ENCODE measurements at places on chromosomes 12 and 14.

DNA sequence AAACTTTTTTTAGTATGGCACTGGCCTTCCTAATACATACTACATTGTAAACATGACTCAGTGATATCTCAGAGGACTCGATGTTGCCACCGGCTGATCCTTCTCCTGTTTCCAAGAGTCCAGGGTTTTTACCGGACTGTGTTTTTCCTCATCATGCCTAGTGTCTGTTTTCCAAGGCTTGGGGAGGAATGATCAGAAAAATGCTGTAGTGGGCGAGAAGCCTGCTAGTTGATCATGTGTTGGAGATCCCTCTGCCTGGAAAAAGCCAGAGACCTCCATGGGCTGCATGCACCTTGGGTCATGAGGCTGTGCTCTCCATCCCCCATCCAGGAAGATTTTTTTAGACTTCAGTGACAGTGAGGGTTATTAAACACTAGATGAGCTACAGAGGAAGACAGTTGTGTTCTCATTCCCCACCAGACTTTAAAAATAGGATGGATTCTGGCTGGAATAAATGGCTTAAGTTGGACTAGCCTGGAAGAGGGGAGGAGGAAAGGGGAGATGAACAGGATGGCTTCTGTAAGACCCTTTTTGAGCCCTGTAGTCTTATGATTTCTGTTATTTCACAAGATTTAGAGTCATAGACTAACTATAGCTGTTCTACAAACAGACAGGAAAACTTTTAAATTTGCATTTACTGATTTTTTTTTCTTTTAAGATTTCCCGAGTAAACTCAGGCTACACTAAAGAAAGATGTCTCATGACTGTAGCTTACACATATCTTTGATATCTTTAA, 145.7 kb downstream of the SAMD4A start:
- DNase-seq = no peak

DNA sequence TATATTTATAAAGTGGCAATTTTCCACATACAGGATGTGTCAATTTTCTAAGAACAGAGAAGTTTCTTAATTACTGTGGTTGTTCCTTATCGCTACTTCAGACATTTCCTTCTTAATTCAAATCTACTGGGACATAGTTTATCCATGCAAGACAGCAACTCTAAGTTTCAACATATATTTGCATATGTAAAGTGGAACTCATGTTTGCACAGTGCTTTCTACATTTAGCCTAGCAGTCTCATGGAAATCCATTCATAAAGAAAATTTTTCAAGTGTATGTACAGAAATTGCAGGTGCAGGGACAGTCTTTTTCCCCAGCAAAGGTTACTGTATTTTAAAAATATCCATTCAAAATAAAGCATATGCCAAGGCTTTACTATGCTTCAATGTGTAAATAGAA, 956.7 kb upstream of the SEL1L start:
- DNase-seq = no peak

GRCh38 chr12:110370732-110371231, 32.7 kb downstream of the ANAPC7 start:
- no peak for DNase-seq

- DNase-seq = no peak
These were observed 360.8 kb downstream of the AEBP2 start for GRCh38 chr12:19799895-19800602.

- DNase-seq = no peak
These were observed 154.1 kb downstream of the BTG1 start for GRCh38 chr12:91991399-91992187.

DNA sequence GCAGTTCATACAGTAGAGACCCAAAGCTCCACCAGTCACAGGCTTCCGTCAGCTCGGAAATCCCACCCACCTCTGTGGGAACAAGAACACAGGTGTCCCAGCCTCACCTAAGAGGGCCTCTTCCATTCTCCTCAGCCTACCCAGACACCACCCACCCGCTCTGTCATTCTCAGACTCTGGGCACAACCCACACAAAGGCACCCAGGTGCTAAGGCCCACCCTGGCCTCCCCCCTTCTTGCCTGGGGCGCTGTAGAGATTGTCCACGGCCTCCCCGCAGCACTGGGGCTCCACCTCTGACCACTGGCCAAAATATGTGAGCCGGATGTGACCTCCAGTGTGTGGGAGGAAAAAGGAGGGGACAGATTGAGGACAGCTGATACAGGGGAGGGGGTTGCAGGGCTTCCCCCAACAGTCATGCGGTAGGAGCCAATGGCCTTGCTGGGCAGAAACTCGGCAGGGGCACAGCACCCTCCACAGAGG, 14.2 kb downstream of the RPS6KL1 start:
- DNase-seq = no peak

DNA sequence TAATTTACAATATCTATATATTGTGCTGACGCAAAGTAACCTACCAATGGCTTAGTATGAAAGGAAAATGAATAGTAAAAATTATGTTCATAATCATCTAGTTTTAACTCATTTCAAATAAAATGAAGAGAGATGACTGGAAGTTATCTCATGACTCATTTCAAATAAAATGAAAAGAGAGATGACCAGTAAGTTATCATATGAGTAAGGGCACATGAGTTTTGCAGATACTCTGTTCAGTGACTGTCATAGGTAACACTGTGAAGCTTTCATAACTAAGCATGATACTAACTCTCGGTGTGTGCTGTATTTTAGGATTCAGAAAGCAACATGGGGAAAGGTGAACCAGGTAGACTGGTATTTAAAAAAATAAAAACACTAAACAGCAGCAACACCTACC, 364.5 kb upstream of the DIO2 start:
- no peak for DNase-seq

DNA sequence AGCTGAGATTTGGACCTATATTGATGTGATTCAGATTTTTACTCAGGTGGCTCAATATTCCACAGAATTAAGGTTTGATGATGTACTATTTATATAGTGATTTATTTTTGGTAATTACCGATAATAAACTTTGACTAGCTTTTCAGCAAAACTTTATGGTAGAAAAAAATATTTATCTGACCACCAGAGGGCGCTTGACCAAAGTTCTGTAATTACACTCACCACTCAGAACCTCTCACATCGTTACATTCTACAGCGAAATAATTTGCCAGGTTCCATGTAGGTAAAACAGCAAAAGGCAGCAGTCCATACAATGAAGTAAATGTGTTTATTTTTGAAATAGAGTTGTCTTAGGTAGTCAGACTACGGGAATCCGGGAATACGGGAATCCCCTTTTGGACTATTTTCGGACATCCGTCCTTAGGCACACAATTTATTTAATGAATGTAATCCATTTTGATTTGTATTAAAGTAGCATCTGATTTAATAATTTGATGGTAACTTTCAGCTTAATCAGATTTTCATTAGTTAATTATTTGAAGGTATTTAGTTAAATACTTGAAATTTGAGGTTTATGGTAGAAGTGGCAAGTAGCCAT, 143.0 kb upstream of the DDHD1 start:
- no peak for DNase-seq

DNA sequence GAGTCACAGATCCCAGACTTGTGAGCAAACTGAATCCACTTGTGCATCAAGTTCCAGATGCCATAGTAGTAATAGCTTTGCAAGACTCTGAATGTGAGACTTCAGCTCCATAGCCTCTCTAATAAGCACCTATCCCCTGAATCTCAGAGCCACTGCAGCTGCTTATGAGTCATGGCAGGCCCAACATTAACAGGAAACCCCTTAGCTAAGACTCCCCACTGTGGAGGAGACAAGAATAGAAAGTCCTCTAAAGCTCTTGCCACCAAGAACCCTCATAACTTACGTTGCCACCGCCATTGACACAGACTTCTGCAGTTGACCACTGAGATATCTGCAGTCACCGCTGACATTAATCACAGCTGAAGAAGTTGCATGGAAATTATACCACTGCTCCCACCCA, 62.9 kb upstream of the PDE3A start:
- DNase-seq = no peak

DNA sequence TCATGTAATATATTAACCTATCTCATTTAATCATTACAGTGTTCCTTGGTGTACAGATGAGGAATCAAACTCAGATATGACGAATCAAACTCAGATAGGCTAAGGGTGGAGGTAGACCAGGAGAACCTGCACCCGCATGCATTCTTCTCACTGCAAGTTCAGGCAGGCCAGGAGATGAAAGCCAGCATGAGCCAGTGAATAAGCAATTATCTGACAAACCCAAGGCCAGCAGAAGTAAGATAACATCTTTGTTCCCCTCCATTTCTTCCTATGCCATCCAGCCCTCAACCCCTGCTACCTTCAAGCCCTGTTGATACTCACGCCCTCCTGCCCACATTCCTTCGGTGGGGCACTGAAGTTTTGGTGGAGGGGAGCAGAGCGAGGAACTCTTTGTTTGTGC, 152.2 kb downstream of the ETV6 start:
- DNase-seq = no peak

DNA sequence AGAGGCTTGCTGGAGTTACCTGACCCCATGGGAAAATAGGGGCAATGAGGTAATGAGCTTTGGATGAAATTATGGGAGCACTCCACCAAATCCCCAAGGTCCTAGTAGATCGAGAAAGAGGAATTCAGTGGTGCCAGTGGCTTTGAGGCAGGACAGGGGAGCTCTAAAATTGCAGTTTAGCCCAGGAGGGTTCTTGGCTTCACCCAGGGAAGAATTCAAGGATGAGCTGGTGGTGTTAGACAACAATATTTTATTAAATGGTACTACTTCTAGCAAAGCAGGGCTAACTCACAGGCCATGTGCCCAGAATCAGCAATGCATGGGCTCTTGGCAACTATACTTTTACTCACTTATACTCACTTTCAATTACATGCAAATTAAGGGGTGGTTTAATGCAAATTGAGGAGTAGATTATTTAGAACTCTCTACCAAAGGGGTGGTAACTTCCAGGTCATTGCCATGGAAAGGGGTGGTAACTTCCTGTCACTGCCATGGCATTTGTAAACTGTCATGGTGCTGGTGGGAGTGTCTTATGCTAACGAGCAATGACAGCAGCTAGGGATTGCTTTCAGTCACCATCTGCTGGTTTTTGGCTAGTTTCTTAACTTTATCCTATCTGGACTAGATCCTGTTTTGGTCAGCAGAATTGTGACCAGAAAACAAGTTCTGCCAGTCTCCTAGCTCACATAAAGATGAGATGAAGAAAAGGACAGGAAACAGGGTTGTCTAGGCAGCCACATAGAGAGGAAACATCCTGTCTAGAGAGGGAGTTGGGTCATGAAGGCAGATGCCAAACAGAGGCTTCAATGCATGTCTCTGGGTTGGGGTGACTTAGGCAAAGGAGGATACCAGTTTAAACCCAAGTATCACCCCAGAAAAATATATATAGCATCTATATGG, 64.7 kb downstream of the ZNF641 start:
- no peak for DNase-seq

GRCh38 chr12:67483871-67484554, 164.5 kb upstream of the DYRK2 start:
- no peak for DNase-seq

GRCh38 chr12:113359133-113359938, 949 bp downstream of the PLBD2 start:
- DNase-seq = no peak

GRCh38 chr12:39935275-39935674, 170.6 kb downstream of the SLC2A13 start:
- DNase-seq = no peak

GRCh38 chr12:69880571-69880970, 55.5 kb downstream of the MYRFL start:
- no peak for DNase-seq

DNA sequence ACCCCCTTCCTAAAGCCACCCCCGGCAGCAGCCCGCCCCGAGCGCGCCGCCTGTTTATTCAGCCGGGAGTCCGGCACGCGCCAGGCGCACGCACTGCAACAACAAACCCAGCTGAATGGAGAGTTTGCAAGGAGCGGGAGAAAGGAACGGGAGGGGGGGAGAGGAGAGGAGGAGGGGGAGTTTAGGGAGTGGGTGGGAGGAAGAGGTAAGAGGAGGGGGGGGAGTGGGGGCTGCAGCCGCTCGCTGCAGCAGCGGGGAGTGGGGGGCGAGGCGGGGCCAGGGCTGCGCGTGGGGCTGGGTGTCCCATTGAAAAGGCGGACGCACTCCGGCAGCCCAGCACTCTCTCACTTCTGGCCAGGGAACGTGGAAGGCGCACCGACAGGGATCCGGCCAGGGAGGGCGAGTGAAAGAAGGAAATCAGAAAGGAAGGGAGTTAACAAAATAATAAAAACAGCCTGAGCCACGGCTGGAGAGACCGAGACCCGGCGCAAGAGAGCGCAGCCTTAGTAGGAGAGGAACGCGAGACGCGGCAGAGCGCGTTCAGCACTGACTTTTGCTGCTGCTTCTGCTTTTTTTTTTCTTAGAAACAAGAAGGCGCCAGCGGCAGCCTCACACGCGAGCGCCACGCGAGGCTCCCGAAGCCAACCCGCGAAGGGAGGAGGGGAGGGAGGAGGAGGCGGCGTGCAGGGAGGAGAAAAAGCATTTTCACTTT, at the start of gene ASCL1:
ASCL1 (plus strand) TSS at position 336 of the 712 bp plus-strand sequence. CDS start 571 bp downstream, outside the sequence.
- no peak for DNase-seq

DNA sequence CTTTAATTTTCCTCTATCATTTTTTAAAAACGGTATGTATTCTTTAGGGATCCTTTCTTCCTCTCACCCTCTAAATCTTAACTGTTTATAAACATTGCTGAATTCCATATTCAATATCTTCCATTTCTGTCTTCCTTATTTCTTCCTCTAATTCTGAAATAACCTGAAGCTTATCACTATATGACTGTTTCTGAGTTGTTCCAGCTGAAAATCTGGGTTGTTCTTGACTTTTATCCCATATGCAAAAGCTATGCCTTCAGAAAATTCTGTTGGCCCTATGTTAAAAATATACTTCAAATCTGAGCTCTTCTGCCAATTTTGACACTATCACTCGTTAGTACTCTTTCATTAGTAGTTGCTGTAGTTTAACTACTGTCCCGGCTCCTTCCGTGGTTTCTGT, 970.3 kb downstream of the BCL11B start:
- no peak for DNase-seq

DNA sequence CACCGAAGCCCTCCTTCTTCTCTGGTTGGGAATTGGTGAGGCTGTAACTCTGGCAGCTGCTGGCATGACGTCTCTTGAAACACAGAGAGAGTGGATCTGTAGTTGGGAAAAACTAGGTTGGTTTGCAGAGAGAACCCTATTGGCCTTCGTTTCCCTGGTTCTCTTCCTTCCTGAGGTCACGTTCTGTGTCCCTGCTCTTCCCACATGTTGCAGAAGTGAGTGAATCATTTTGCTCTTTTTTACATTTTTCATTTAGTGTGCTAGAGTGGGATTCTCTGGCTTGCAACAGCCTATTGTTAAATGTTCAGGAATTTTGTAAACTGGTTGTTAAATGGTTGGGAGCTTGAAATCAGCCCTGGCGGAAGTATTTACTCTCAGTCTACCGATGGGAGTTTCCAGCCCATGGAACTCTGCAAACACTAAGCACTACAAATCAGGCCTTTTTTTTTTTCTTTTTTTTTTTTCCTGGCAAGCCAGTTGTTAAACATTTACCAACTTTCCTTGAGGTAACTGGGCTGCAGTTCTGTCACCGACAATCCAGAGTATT, 26.8 kb upstream of the CKAP4 start:
- no peak for DNase-seq

- DNase-seq = no peak
These were observed 29.0 kb downstream of the LGMN start for GRCh38 chr14:92719421-92719820.

GRCh38 chr12:26595806-26596205, 237.2 kb downstream of the ITPR2 start:
- DNase-seq = no peak

All from activated CD4-positive, CD25-positive, alpha-beta regulatory T cell treated with anti-CD3 and anti-CD28 coated beads, Interleukin-2, amount 50 U/mL, for 72 hours (primary cell).